ENCODE measurements at places on chromosomes 4 and X.

- DNase-seq, result no peak
Observed at GRCh38 chrX:57899906-57900305, 10.4 kb downstream of the ZXDA start.

DNA sequence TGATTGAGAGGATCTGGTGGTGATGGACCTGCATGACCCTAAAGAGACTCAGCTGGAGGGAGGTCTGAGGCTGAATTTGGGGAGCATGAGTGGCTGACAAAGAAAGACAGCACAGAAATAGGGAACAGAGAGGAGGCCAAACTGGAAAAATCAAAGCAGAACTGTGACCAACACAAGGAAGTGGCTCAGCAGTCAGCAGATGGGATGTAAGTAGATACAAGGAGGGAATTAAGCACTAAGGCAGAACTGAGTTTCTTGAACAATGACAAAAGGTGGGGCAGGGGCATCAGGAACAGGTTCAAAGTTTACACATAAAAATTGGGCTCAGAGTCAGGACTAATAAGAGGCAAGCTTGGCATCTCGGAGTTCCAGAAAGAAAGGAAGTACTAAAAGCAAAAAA is 144.3 kb upstream of the KLF3 start:
- no peak for DNase-seq

DNA sequence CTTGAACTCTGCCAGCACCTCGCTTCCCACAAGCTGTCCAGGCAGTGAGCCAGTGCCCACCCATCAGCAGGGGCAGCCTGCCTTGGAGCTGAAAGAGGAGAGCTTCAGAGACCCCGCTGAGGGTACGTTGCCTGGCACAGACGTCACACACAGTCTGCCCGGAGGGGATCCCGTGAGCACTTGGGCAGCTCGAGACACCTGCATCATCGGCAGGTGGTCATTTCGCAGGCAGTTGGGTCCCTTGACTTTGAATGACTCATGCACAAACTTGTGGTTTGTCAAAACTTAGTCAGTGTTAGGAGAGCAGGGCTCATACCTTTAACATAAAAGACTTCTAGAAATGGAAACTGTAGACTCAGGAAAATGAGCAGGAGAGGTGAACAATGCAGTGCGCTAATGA is 9.9 kb downstream of the TACC3 start:
- no peak for DNase-seq

GRCh38 chr4:45865781-45866180 is 258.1 kb downstream of the GABRG1 start:
- no peak for DNase-seq

- DNase-seq, result no peak
Observed at GRCh38 chrX:95823796-95824195, 860.8 kb upstream of the DIAPH2 start.

All from activated T-helper 1 cell treated with Interleukin-2 at 50 U/mL for 16 hours (primary cell).